ENCODE measurements at places on chromosomes 2 and 18. TPM values are rescaled to one million over a fixed set of nuclear protein-coding genes. Genes with fewer than 3 reads are reported as not detected.

Gene DSG4
- not detected for total RNA-seq

Gene ANKRD62
- not detected for total RNA-seq

Gene SDC1
- total RNA-seq = not detected

Gene LOXHD1
- not detected for total RNA-seq

DNA sequence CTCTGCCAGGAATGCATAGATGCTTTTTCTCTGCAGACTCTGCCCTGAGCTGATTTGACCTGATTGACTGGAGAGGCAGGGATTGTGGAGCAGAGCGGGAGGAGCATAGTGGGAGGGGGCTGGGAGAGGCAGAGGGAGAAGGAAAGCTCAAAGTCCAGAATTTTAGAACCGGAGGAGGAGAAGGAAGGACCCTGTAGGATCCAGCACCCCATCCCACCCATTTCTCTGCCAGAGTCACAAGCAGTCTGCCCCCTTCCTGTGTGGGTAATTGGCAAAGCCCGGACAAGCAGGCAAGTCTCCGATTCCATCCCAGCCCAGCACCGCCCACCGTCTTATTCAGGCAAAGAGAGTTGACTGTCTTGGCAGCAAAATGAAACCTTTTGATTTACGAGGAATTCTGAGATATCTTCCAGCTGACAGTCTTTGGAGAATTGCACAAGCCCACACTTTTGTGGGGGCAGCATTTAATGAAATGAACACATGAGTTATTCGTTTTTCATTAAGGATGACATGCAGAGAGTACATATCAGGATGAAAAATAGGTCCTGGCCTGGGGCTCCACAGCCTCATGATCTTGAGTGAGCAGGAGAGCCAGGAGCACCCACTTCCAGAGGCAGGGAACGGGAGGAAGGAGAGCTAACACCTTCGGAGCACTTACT, 103.1 kb downstream of the MCFD2 start:
- peak overlapping the region; percentile 65 for H3K27ac ChIP-seq
- DNase-seq = peak; percentile 52
- H3K27me3 ChIP-seq = no peaks in the 10 kb centered on the region
- peaks cover 41% of the 10 kb centered on the region for H3K4me1 ChIP-seq
- no peak overlapping the region for H3K4me3 ChIP-seq

Gene TMBIM1
- total RNA-seq = 296 TPM

Gene HRH4
- total RNA-seq = not detected

Gene LRP2
- total RNA-seq = not detected

- H3K4me3 ChIP-seq = no peak overlapping the region
- H3K27ac ChIP-seq = no peak overlapping the region
- no peaks in the 10 kb centered on the region for H3K36me3 ChIP-seq
- DNase-seq = no peak
- H3K4me1 ChIP-seq = peaks cover 19% of the 10 kb centered on the region
Observed at GRCh38 chr2:102843764-102844443, 82.1 kb downstream of the TMEM182 start.

Gene CPO
- total RNA-seq = 0.68 TPM

DNA sequence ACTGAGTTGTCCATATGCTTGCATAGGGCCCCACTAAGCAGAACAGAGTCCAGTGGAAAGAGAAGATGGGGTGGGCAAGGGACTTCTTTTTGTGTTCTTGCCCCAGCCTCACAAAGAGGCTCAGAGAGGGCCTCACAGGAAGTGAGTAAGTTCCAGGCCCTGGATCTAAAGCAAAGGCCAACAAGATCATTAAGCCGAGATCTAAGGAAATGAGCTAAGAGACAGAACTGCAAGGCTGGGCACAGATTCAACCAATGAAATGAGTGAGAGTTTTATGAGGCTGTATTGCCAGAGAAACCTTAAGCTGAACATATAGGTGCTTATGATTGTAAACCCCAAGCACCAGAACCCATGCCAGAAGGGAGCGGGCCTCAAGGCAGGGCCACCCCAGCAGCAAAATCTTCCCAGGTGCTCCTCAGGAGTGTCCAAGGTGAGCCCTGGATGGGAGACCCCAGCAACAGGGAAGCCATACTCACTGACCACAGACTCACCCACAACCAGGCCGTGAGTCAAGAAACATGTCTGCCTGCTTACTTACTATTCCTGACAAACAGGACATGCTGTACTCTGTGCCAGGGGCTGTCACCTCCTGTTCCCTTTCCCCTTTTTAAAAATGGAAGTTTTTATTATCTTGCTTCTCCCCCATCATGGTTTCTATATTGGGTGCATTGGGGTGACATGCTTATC, 40.2 kb downstream of the SLC14A1 start:
- H3K4me1 ChIP-seq = peaks cover 4% of the 10 kb centered on the region
- no peak overlapping the region for H3K4me3 ChIP-seq
- H3K27me3 ChIP-seq = no peaks in the 10 kb centered on the region
- no peak overlapping the region for H3K27ac ChIP-seq

DNA sequence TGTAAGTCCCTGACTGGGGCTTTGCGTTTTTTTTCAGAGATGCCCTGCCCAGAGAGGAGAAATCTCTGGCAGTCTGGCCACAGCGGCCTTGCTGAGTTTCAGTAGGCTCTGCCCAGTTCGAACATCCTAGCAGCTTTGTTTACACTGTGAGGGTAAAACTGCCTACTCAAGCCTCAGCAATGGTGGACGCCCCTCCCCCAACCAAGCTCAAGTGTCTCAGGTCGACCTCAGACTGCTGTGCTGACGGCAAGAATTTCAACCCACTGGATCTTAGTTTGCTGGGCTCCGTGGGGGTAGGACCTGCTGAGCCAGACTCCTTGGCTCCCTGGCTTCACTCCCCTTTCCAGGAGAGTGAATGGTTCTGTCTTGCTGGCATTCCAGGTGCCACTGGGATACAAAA, 31.7 kb downstream of the L3MBTL4 start:
- no peaks in the 10 kb centered on the region for H3K4me1 ChIP-seq
- no peaks in the 10 kb centered on the region for H3K27me3 ChIP-seq
- no peak overlapping the region for H3K27ac ChIP-seq
- no peak for DNase-seq
- no peaks in the 10 kb centered on the region for H3K36me3 ChIP-seq
- H3K4me3 ChIP-seq = no peak overlapping the region

Gene NOSTRIN
- total RNA-seq = 5.1 TPM

DNA sequence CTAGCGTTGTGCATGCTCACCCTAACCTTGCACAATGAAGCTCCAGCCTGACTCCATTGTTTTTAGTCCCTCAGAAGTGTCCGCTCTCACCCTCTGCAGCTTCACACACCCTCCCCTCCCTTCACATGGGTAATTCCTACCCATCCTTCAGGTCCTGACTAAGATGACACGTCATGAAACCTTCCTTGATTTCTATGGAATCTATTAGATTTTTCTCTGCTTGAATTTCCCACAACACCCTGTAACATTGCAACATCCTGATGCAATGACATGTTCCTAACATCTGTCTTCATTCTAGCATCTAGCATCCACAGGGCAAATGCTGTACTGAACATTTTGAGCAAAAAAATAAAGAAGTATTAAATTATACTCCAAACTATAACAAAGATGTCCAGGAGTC, 77.0 kb upstream of the PID1 start:
- H3K4me1 ChIP-seq = no peaks in the 10 kb centered on the region
- no peak for DNase-seq
- H3K36me3 ChIP-seq = no peaks in the 10 kb centered on the region
- no peak overlapping the region for H3K4me3 ChIP-seq

DNA sequence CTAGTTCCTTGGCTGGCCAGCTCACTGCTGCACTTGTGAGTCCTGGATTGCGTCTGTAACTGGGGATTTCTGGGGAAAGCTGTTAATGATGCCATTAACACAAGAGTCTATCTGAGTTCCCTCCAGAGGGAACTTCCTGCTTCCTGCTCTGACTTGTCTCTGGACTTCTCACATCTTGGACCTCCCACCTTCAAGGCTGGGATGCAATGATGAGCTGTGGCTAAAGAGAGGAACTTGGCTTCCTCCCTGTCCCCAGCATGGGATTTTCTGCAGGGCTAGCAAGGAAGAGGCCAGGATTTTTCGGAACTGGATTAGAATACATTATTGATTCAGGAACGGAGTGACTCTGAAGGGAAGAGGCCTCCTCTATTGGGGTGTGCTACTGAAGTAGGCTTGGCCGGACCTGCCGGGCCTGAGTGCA, 155.5 kb downstream of the CLIP4 start:
- H3K27me3 ChIP-seq = no peaks in the 10 kb centered on the region
- DNase-seq = no peak
- no peaks in the 10 kb centered on the region for H3K4me1 ChIP-seq
- H3K4me3 ChIP-seq = no peak overlapping the region
- no peak overlapping the region for H3K27ac ChIP-seq
- no peaks in the 10 kb centered on the region for H3K36me3 ChIP-seq

Gene SNORC
- 4.1 TPM for total RNA-seq

Gene PCARE
- total RNA-seq = 1.3 TPM

Gene NFATC1
- total RNA-seq = 28.0 TPM

DNA sequence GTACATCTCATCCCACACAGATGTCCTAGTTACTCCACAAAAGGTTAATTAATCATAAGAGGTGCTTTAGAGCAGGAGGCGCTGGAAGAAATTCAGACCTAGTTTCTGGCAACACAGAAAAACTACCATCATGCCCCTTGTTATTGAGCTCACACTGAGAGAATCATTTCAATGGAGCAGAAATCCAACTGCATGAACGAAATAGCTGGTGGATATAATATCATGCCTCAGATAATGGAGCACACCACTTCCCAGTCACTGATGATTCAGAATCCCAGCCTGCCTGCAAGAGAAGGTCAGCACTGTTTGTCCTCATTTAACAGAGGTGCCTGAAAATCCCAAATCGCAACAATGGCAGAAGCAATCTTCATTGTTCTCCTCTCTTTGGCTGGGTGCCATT, 125.8 kb upstream of the CREB1 start:
- H3K27me3 ChIP-seq = no peaks in the 10 kb centered on the region
- H3K4me1 ChIP-seq = no peaks in the 10 kb centered on the region
- H3K36me3 ChIP-seq = no peaks in the 10 kb centered on the region
- no peak for DNase-seq
- H3K4me3 ChIP-seq = no peak overlapping the region
- no peak overlapping the region for H3K27ac ChIP-seq

DNA sequence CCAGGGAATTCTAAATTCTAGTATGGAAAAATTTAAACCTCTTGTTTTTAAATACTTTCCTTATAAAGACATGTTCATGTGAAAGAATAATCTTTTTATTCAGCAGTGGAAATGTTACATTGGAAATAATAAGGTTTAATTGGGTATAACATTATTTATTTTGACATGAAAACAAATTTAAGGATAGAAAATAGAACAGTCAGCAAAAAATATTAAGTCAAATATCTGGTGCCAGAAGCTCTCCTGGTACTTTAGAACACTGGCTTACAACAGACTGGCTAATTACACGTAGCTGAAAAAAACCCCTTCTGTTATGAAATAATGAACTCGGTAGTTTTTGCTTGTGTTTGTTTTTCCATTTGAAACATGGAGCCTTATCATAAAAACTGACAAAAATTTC, 447.9 kb downstream of the DSEL start:
- H3K4me1 ChIP-seq = no peaks in the 10 kb centered on the region
- no peaks in the 10 kb centered on the region for H3K36me3 ChIP-seq
- H3K4me3 ChIP-seq = no peak overlapping the region
- no peak for DNase-seq
- no peak overlapping the region for H3K27ac ChIP-seq

Measured in gastrocnemius medialis (tissue), 4 donors.